ENCODE measurements at places on chromosomes 3 and 15.
A peak's percentile ranks its signal among the peaks of the same experiment; 100 is the strongest.

- DNase-seq: no peak
These were observed 116.9 kb upstream of the RAP2B start for GRCh38 chr3:153045150-153045549.

- no peak for DNase-seq
These were observed 60.5 kb upstream of the TBC1D5 start for GRCh38 chr3:17802950-17803349.

DNA sequence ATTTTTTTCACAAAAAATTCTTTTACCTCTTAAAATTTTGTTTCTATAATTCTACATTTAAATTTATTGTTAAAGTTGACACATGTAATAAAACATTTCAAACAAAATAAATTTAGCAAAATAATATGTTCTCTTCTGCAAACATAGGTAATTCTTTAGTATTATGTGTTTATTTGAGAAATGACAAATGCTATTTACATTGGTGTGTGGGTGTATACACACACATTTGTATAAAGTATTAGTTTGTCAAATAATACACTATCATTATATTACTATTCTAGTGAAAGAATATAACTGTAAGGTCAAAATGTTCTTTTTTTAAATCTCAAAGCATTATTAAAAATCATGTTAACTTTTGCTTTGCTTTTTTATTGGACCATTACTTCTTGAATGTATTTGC lies 1370.6 kb downstream of the SI start:
- DNase-seq: no peak

DNA sequence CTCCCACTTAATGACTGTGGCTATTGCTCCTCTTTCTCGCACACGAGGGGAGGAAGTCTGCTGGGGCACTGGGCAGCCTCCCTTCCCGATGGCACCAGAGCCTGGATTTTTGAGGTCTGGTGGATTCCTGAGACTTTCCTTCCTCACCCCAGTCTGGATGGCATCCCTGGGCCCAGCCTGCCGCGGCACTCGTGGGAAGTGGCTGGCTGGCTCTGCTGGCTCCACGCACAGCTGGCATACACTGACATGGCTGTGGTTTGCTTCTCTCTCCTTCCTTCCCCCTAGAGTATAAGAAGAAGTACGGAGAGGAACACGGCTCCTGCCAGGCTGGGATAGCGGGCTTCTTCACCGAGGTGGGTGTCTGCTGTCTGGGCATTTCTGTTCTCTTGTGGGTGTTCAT lies 319.8 kb upstream of the LRRFIP2 start:
- DNase-seq: no peak

DNA sequence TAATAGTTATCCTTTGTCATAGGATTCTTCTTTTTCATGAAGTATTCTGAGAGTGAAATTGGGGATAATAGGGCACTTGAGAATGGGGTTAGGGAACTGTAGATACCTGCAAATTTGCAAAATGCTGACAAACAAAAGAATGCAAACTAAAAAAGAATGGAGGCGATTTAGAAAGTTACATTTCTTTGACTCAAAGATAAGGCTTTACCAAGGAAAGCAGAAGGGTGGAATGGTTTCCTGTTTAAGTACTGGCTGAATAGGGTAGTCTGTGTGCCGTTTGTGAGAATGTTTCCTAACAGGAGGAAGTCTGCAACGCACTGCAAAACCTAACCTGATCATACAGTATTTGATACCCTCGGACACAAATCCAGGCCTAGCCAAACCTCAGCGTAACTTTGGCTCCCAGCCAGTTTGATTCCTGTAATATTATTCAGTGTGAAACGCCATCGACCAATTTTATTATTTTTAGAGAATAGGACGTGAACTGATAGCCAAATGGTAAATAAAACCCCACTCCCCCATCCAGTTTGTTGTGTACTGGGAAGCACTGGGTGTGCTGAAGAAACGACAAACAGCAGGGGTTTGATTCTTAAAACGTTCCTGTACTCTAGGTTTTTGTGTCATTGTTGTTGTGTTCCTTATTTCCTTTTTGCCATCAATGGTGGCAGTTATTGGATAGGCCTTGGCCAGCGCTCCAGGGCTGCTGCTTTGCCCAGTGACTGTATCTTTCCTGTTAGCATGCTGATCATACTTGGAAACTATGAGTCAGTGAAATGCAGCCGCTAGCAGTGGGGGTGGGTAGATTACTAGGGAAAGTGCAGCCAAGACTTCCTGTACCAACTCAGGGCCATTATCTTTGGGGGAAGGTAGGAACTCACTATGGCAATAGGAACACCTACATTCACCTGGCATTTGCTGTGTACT lies 148.0 kb upstream of the TBL1XR1 start:
- no peak for DNase-seq

GRCh38 chr15:65938604-65939003 lies 69.3 kb downstream of the RAB11A start:
- no peak for DNase-seq

- DNase-seq: no peak
These were observed 8.5 kb upstream of the FANCD2 start for GRCh38 chr3:10017636-10018292.

DNA sequence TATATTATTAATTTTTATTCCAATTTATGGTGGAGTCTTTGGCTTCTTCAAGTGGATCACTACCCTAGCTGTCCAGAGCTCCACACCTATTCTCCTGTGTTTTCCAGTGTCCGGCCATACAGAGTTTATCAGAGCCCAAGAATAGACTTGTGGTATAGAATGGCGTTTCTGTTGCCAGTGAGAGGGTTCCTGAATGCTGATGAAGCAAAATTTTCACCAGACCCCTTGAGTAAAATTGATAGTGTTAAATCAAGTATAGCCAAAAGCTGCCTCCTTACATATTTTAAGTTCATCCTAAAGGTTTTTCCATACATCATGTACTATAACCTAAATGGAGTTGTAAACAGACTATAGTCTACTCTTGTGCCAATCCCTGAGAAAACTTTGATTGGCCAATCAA lies 171.5 kb upstream of the CHL1 start:
- DNase-seq: no peak

GRCh38 chr3:60207905-60208304 lies 1043.3 kb downstream of the FHIT start:
- DNase-seq: no peak

- no peak for DNase-seq
These were observed 23.7 kb upstream of the P4HTM start for GRCh38 chr3:48966367-48966766.

- no peak for DNase-seq
These were observed 96.4 kb upstream of the NANOGP8 start for GRCh38 chr15:35181538-35181937.

DNA sequence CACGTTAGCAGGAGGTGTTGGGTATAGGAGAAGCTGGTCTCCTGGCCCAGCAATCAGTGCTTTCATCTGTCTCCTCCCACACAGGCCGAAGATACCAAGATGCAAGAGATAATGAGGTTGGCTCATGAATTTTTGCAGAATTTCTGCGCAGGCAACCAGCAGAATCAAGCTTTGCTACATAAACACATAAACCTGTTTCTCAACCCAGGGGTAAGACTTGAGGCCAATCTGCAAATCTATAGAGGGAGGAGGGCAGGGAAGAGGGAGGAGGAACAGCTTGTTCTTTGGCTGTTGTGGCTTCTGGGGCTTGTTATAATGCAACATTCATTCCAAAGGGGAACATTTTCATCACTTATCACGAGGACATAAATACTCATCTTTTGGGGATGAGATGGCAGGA lies 195.3 kb downstream of the ITPR1 start:
- DNase-seq: no peak

DNA sequence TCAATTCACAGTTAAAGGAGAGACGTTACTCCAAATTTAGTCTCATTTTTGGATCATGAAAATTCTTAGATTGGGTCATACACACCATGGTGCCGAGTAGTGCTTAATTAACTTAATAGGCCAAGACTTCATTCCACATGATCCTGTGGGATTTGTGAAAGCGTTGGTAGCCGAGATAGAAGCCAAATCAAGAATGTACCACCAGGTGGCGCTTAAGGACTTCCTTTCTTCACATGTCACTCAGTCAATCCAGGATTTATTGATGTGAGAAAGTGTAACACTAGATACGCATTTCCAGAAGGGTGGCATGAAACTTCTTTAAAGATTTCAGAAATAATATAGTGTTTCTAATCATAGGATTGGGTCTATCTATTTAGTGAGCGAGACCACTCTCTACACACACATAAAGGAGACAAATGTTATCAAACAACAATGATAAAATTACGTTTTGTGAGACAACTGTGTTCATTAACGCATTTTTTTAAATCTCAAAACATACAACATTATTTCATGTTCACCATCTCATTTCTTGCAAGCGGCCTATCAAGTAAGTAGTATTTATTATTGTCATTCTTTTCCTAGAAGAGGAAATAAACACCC lies 436.1 kb downstream of the CHL1 start:
- DNase-seq: no peak

DNA sequence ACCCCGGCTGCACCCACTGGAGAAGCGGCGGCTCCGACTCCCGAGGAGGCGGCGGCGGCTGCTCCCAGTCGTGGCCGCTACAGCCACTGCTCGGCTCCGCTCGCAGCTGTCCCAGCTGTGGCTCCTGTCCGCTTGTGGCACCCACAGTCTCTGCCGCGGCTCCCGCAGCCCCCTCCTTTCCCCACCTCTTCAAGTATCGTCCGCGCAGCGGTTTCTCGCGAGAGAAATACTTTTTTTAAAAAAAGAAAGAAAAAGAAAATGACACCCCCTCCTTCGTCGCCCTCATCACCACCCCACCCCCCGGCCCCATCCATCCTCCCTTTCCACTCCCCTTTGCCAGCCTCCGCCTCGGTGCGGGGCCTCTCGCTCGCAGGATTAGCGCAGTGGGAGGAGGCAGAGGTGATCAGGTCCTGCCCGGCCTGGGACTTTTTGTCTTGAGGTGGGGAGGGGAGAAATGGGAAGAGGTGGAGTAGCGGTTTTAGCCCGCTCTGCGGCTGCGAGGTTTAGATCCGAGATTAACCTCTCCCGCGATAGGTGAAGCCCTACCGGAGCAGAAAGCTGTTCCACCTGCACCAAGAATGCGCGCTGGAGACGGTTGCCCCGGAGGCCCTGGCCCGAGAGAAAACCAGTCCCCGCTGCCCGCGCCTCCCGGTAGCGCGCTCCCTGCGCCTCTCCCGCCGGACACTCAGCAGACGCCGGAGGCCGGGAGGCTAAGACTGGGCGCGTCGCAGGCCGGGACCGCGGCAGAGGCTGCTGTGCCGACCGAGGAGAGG lies at the start of gene FBN1:
FBN1 (minus strand) TSS at position 152 of the 773 bp plus-strand sequence. CDS start 940 bp downstream, outside the sequence.
- DNase-seq: no peak

GRCh38 chr3:15754047-15754446 lies 43.7 kb downstream of the ANKRD28 start:
- no peak for DNase-seq

- DNase-seq: no peak
These were observed 234.9 kb upstream of the TPM1 start for GRCh38 chr15:62807539-62808130.

GRCh38 chr3:17087509-17087908 lies 202.8 kb downstream of the PLCL2 start:
- DNase-seq: no peak

DNA sequence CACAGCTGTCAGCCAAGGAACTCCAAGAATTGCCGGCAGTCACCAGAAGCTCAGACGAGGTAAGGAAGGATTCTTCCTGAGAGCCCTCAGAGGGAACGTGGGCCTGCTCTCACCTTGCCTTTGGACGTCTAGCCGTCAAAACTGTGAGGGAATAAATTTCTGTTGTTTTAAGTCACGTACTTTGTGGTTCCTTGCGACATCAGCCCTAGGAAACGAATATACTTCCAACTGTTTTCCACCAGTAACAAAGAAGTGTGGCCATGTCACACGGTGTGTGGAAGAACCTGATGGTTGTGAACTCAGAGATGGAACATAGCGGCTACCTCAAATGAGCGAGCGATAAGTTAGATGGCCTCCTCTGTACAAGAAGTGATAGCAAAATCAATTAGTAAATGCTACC lies 41.0 kb upstream of the B3GNT5 start:
- no peak for DNase-seq

GRCh38 chr3:153830552-153830951 lies 290.6 kb upstream of the ARHGEF26 start:
- no peak for DNase-seq

DNA sequence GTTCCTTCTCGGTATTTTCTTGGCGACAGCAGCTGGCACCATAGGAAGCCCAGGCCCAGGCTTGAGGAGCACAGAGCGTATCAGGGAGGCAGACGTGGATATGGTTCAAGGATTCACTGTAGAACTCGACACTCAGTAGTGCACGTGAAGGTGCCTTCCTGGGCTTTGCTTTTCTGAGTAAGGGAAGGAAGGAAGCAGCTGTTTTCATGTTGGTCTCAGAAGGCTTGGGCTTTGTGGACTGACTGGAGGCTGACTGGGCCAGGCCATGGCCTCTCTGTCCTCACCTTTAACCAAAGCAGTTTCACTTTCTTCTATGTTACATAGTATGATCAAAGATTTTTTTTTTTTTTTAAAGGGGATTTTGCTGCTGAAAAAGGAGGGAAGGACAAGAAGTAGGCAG lies 6.9 kb upstream of the GHRL start:
- DNase-seq: no peak

- no peak for DNase-seq
These were observed 662 bp downstream of the UBL7 start for GRCh38 chr15:74460298-74460697.

GRCh38 chr3:42189736-42190135 lies 76.2 kb downstream of the CCK start:
- no peak for DNase-seq

GRCh38 chr3:106305882-106306435 lies 437.1 kb upstream of the CBLB start:
- no peak for DNase-seq

- no peak for DNase-seq
These were observed 23.7 kb downstream of the ATRIP start for GRCh38 chr3:48470286-48470685.

GRCh38 chr15:51621155-51621765 lies 1.3 kb downstream of the DMXL2 start:
- DNase-seq: no peak

- no peak for DNase-seq
These were observed 491.2 kb upstream of the PDZRN3 start for GRCh38 chr3:74115906-74116305.

DNA sequence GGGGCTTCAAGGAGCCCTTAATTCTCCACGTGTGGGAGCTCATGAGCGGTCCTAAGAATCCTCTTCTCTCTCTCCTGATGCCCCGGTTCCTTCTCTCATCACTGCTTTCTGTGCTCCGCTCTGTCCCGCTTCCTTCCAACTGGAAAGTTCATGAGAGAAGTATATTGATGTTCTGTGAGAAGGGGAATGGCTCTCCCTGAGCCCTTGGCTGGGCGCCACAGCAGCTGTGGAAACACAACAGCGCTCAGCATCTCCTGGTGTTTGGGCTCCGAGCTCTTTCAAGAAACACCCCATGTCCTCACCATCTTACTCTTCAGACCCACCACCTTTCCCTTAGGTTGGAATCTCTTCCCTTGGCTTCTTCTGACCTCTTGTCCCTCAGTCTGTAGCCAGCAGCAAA lies 161.7 kb downstream of the VGLL4 start:
- DNase-seq: no peak

- no peak for DNase-seq
These were observed 53.8 kb downstream of the RBMS3 start for GRCh38 chr3:29334706-29335105.

GRCh38 chr15:77959432-77959879 lies 118.1 kb downstream of the TBC1D2B start:
- DNase-seq: peak; percentile 27

Measured in cortex of kidney (tissue), 1 donor.